ENCODE measurements at places on chromosomes 11 and 22.
A peak's percentile ranks its signal among the peaks of the same experiment; 100 is the strongest.

- DNase-seq = no peak
Observed at GRCh38 chr11:71163371-71163770, 89.0 kb downstream of the SHANK2 start.

GRCh38 chr22:43183496-43184277 is 3.2 kb downstream of the TTLL12 start:
- no peak for DNase-seq

- no peak for DNase-seq
Observed at GRCh38 chr22:48751539-48752437, 1075.9 kb downstream of the BRD1 start.

DNA sequence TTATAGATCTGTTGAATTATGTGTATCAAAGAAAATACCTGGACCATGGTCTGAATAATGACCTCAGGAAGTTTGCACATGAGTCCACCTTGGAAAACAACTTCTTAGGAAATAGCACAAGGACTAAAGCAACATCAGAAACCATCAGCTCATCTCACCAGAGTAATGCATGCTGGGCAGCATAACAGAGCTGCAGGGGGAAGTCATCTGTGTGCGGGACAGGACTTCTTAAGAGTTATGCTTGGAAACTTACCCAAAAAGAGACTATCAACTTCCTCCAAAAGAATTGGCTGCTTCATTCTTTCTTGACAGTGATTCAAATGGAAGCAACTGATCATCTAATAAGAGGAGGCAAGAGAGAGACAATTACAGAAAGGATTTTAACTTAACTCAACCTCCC is 2.5 kb downstream of the OR56B4 start:
- DNase-seq = no peak

- DNase-seq = no peak
Observed at GRCh38 chr11:46505741-46506482, 87.9 kb downstream of the AMBRA1 start.

DNA sequence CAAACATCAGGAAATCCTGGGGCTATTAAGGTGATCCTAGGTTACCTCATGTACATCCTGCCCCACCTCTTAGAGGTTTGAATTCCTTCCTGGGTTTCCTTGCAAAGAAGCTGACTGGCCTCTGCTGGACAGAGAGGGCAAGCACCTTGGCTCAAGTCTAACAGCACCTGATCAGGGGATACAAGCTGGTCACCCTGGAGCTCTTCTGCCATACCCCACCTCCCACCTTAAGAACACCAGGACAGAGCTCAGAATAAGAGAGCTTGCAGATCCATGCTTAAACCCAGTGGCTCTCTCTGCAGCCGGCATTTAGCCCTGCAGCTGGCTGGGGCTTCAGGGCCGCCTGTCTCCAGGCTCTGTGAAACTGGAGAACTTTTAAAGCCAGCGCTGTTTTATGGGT is 386.6 kb upstream of the NARS2 start:
- peak; percentile 25 for DNase-seq

DNA sequence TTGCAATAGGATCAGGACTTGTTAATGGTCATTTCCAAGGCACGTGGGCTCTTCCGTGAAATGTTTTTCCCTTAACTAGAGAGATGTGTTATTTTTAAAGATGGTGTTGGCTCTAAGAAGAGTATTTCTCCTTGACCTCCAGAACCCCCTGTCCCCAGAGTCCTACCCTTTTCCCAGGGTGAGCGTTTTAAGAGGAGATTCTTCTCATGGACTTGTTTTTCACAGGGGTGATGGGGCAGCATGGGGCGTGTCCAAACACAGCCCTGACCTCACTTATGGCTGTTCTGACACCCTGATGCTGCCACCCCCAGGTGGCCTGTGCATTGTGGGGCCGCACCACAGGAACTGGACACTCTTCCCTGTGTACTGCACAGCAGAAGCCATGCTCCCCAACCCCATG is 335.7 kb downstream of the TBC1D22A start:
- no peak for DNase-seq

DNA sequence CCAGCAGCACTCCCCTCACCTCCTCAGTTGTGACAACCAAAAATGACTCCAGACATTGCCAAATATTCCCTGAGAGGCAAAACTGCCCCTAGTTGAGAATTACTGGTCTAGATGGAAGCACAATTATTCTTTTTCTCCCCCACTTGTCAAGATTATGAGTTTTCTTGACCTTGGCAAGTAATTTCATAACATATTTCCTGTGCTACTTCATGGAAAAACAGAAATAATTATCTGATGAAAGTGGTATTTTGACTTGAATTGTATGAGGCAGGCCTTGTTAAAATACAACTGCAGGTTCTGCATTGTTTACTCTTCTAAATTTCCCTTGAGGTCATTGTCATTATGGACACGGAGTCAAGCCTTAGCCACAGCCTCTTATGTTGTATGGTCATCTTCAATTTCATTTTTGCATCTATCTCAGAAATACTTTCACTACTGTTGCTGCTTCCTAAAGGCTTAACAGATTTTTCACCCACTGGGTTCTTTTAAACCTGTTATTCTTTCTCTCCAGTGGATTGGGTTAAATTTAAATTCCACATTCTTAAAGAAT is 32.2 kb upstream of the LDLRAD3 start:
- peak; percentile 20 for DNase-seq

DNA sequence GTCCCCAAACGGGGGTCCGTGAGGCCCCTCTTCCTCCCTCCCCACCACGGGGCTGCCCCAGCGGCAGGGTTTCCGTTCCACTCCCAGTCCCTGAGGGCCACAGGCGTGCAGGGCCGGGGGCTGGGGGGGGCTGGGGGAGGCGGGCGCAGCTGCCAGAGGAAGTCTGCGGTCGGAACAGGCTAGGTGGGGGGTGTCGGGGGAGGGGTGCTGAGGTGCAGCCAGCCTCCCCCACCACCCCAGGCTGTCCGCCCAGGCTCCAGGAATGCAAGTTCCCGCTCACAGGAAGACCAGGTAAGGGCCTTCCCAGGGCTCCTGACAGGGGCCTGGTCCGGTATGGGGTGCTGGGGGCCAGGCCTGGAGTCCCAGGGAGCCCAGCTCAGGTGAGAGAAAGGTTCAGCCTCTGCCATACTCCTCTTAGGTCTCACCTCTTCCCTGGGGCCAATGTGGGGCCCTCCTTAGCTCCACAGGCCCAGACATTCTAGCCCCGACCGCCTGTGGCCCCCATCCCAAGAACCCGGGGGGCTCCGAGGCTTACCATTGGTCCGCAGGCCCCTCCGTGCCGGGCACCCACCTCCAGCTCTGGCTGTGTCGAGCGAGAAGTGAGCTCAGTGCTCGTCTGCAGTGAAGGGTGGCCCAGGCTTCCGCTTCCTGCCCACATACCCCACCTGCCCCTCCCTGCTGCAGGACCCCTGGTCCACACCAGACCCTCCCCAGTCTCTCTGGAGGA is at the start of gene PTPRCAP:
Gene PTPRCAP (minus strand): TSS at position 601 of the 727 bp plus-strand sequence. CDS start 63 bp downstream, at position 538.
- peak; percentile 85 for DNase-seq

GRCh38 chr22:30705710-30706651 is 11.3 kb downstream of the OSBP2 start:
- DNase-seq = peak; percentile 55

DNA sequence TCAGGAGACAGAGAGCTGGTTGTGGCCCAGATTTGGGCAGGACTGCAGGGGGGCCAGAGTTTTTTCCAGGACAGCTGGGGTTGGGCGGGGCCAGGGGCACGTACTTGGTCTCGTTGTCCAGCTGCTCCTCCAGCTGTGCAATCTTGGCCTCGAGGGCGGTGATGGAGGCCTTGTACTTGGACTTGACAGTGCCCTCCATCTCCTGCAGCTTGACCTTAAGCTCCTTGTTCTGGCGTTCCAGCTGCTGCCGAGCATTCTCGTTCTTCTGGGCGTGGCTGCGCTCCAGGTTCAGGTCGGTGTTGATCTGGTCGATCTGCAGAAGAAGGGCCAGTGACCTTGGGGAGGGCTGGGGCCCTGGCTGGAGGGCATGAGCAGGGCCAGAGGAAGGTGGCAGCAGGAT is 32.1 kb downstream of the APOL1 start:
- peak; percentile 16 for DNase-seq

DNA sequence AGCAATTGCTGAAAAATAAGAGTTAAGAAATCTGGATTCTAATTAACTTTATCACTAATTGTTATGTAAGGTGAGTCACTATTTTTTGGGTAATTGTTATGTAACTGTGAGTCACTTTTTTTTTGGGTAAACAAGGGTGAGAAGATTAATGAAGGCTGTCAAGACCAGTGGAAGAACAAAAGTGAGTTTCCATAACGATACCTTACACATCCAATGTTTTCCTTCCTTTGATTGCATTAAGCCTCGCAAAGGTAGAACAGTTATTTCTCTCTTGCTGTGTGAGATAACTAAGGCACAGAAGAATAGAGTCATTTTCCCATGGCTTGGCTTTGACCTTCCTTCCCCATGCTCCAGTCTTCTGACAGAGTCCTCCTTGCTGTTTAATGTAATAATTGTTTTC is 374.7 kb downstream of the DDX10 start:
- no peak for DNase-seq

GRCh38 chr11:22556381-22556780 is 69.2 kb downstream of the FANCF start:
- DNase-seq = no peak

- DNase-seq = no peak
Observed at GRCh38 chr11:7486781-7487140, 1.5 kb downstream of the OLFML1 start.

DNA sequence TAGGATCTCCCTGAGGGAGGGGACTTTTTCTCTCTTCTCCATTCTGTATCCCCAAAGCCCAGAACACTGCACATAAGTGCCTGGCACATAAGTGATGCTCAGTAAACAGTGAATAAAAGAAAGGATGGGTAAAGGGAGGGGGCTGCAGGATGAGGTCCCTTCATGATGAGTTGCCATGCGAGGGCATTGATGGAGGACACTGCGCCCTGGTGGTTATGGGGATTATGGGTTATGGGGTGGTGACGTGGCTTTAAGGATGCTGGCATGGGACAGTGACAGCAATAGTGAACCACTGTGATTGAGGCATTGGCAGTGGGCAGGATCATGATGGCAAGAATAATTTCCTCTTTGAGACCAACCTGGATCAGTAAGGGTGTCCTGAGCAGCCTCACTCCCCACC is 43.9 kb upstream of the LRRC32 start:
- no peak for DNase-seq

DNA sequence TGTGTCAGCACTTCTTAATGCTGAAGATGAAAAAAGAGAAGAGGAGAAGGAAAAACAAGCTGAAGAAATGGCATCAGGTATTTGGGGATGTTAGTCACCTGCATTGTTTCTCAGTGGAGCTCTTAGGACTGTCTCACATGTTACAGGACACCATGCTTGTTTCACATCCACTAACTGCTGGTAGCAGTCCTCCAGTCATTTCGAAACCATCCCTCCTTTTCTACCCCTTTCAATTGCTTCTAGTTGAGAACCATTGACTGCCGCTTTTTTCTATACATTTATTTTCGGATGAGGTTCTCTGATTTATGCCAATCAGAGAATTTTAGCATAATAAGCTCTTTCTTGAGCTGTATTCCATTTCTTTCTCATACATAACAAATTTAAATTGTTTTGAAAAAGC is 21.5 kb downstream of the BIRC2 start:
- peak; percentile 74 for DNase-seq

GRCh38 chr11:2802389-2803185 is 83.0 kb downstream of the CDKN1C start:
- no peak for DNase-seq

DNA sequence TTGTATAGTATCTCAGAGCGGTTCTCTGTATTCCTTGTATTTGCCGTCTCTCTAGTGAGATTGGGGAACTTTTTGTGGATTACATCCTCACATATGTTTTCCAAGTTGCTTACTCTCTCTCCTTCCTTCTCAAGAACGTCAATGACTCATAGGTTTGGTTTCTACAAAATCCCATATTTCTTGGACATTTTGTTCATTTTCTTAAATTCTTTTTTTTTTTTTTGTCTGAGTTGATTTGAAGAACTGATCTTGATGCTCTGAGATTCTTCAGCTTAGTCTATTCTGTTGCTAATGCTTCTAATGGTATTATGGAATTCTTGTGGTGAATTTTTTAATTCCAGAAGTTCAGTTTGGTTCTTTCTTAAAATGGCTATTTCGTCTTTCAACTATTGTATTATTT is 28.4 kb upstream of the SLN start:
- DNase-seq = no peak

DNA sequence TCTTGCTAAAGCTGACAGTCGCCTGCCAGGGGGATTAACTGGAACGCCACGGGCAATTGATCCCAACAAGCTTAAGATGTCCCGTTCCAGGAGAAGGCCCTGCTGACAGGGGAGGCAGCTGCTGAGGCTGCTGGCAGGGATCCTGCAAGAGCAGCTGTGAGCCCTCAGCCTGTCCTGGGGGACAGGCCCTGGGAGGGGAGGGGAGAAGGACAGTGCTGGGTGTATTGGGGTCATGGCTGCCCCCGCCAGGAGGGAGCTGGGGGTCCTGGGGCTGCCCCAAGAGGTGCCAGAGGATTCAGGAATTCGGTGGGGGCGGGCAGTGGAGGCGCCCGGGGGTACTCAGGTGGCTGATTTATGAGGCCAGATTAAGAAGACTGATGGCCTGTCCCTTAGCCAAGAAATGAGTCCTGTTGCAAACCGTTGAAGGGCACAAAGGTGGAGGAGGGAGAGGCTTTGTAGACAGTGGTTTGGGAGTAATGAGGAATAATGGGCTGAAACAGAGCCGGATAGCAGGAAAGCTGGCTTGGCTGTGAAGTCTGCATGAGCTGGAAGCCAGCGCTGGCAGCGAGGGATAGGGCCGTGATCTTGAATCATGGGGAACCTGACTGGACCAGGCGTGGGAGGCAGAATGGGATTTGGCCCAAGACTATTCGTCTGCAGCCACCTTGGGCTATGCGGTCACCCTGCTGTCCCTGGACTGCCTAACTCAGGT is 133.5 kb downstream of the CACNA1I start:
- no peak for DNase-seq

- DNase-seq = no peak
Observed at GRCh38 chr11:110366291-110366690, 63.5 kb upstream of the FDX1 start.

DNA sequence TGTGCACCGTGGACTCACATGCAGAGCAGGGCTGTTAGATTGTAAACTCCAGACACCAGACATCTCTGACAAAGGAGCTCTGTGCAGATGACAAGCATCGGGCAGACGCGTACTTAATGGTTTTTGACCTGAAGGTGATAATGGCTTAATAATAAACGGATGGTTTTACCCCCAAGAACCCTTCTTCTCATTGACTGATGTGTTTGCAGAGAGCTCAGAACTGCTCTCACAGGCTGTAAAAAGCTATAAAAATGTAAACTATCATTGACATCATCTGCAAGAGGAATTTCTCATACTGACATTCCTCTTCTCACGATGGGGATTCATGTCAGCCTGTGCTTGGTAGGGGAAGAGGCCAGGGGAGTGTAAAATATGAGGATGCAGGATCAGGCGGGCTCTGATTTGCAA is 8.6 kb upstream of the ARHGAP8 start:
- DNase-seq = no peak

- DNase-seq = no peak
Observed at GRCh38 chr11:93741882-93742226, 382 bp downstream of the C11orf54 start.

- peak; percentile 28 for DNase-seq
Observed at GRCh38 chr11:110797453-110797852, 85.2 kb upstream of the ARHGAP20 start.
